ENCODE measurements at places on chromosomes 7 and 10.

GRCh38 chr7:69659983-69660382, 61.7 kb downstream of the AUTS2 start:
- no peak for DNase-seq

DNA sequence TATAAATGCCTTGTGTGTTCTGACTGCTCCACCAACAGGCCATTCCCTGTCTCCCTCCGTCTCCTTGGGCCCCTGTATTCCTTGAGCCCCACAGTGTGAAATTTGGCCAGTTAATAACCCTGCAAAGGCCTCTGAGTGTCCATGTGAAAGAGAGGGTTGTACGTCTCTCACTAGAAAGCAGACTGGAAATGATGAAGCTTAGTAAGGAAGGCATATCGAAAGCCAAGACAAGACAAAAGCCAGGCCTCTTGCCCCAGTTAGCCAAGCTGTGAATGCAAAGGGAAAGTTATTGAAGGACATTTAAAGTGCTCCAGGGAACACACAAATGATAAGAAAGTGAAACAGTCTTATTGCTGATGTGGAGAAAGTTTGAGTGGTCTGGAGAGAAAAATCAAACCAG, 680.2 kb downstream of the SDK1 start:
- no peak for DNase-seq

- DNase-seq, result no peak
These were observed 17.2 kb downstream of the TSPAN13 start for GRCh38 chr7:16770657-16771329.

DNA sequence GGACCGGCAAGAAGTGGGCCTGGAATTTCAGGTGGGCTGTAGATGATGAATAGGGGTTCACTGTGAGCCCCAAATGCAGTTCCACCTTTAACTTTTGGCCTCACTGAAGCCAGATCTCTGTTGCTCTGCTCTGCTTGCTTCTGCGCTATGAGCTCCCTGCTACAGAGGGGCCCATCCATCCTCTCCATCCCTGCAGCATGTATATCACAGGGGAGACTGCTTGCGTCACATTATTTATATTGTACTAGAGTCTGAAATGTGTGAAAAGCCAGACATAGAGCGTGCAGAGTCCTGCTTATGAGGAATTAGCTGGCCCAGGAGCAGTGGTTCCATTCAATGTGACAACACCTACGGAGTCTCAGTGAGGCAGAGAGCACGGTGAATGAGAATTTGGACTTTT, 69.9 kb downstream of the AOAH start:
- no peak for DNase-seq

DNA sequence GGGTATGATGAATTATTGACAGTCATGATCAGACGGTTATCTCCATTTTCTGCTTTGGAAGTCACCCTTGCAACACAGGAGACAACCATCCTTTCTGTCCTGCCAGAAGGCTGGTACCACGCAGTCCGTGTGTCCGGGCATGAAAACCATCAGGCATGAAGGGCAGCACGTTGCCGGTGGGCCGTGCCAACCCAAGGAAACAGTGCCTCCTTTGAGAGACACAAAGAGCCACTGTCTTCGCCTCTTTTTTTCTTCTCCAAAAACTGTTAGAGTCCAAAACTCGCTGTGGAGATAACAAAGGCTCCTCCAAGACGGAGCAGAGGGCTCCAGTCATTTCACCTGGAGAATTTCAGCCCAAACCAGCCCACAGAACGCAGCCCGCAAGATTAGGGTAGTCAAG, 60.4 kb upstream of the ARHGAP21 start:
- DNase-seq, result no peak

DNA sequence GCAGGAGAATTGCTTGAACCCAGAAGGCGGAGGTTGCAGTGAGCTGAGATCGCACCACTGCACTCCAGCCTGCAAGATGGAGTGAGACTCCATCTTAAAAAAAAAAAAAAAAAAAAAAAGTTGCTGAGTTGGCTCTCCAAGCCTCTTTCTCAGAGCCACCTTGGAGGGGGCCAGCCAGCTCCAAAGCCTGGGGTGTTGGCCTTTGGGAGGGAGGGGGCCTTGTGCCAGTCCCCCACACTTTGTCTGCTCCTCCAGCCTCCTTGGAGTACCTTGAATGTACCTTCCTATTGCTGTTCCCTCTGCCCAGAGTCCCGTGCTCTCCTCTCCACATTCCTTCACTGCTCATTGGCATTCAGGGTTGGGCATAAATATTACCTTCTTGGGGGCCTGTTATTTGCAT, 62.4 kb downstream of the GRK5 start:
- DNase-seq, result no peak

GRCh38 chr7:157204134-157204533, 65.4 kb downstream of the UBE3C start:
- DNase-seq, result no peak

DNA sequence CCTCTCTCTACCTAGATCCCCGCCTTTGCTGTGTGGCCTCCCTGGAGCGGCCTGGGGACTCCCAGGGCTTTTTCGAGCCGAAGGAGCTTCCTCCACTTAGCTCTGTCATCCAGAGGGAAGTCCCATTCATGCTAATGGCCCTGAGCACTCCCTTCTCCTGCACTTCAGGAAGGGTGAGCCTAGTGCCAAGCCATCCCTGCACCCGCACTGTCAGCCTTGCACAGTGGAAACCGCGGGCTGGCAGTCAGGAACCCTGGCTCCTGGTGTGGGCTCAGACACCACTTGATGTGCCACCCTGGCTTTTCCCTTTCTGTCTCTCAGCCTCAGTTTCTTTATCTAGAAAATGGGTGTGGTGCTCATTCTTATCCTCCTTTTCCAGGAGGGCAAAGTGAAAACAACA, 131.6 kb downstream of the ZMIZ1 start:
- DNase-seq, result no peak

DNA sequence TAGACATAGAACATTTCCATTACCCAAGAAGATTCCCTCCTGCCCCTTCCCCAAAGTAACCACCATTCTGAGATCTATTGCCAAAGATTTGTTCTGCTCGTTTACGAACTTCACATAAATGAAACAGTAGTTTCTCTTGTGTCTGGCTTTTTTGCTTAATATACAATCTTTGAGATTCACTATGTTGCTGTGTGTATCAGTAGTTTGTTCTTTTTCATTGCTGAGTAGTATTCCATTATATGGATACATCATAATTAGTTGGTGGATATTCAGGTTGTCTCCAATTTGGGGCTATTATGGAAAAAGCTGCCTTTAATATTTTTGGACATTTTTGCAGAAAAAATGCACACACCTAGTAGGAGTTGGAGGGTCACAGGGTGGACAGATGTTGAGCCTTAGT, 124.3 kb downstream of the SLIT1 start:
- no peak for DNase-seq
